Left renal cortex interstitium (tissue), 4 donors: ENCODE measurements at places on chromosomes 16 and 17. TPM values are rescaled to one million over a fixed set of nuclear protein-coding genes. Genes with fewer than 3 reads are reported as not detected.

The FBXL19 gene
- polyA plus RNA-seq = 31.0 TPM

The STAT3 gene
- 58.6 TPM for polyA plus RNA-seq

The EVPLL gene
- polyA plus RNA-seq = not detected

- DNase-seq = no peak
These were observed 11.6 kb downstream of the CDK5R1 start for GRCh38 chr17:32498391-32498790.

DNA sequence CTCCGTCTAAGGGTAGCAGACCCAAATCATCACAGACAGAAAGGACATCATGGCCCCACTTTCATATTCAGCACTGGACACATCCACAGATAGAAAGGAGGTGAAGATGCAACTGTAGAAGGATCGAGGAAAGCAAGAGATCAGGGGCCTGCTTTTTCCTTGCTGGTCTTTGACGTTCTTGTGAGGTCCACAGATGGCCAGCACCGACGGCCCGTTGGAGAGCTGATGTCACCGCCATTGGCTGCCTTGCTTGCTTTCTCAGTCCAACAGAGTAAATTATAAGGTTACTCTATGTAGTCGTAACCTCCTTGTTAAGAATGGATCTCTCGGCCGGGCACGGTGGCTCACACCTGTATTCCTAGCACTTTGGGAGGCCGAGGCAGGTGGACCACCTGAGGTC lies 5.1 kb upstream of the RBFOX3 start:
- DNase-seq = no peak

GRCh38 chr16:58333985-58334384 lies 39.2 kb upstream of the PRSS54 start:
- DNase-seq = no peak

- no peak for DNase-seq
These were observed 125.0 kb downstream of the HS3ST3A1 start for GRCh38 chr17:13476720-13477119.

The DNAH2 gene
- 0.16 TPM for polyA plus RNA-seq
